Activated T-helper 17 cell treated with anti-CD3 and anti-CD28 coated beads, Interleukin-2, amount 50 U/mL, for 72 hours (primary cell): ENCODE measurements at places on chromosomes 4 and X. TPM values are rescaled to one million over a fixed set of nuclear protein-coding genes. Genes with fewer than 3 reads are reported as not detected.
A peak's percentile ranks its signal among the peaks of the same experiment; 100 is the strongest.

DNA sequence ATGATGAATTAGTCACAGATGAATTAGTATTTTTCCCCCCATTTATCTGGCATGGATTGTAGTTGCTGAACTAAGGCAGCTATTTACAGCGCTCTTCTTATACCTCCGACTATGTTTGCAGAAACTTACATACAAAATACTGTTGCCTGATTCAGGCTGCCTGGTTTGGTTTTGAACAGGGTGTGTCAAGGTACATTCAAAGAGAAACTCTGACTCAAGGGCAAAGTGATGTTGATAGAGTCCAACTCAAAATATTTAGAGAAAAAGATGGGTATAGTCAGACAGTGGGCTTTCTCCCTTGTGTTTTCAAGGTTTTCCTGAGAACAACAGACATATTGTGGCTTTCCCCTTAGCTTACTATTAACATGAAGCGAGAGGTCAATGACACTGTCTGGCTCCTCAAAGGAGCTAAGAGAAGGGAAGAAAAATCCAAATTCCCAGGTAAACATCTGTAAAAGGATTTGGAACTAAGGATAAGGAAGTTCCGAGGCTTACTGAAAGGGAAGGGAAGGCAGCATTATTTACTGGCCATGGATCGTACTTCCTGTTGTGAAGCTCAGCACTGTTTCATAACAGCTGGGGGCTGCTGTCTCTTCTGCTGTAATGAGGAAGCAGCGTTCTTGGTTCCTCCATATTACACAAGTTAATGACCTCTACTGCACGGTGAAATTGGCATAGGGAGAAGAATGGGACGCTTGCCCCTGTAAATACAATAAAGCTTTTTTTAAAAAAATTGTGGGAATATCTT, 30.9 kb downstream of the FAM9C start:
- peak; percentile 92 for ATAC-seq

- no peak for ATAC-seq
Measured at GRCh38 chr4:1404573-1405253, 1.5 kb downstream of the NKX1-1 start.

DNA sequence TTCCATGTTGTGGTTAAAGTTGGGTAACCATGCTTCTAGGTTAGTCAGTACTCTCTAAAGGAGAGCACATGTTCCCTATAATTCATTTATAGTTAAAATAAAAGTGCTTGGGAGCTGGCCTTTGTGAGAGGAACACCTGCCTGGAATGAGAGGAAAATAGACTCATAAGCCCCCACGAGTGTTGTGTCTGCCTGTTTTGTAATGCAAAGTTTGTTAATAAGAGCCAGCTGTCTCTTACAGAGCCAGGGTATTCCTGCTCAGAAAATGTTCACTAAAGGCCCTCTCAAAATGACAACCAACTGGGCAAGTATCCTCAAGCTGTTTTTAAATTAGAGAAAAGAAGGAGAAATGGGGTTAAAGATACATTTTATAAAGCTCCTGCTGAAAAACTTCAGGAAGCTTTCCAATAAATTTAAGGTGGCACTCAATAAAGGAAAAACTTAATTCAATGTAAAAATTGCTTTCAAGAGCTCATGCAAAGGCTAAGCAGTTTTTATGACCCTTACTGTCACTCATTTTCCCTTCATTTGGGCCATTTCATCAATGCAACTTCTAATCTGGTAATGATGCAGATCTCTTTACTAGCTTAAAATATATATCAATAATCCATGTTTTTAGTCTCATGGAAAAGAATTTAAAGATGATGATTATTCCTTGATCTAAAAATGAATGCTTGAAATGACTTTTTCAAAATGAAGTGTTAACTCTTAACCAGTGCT, 793.6 kb downstream of the STPG2 start:
- ATAC-seq = no peak

DNA sequence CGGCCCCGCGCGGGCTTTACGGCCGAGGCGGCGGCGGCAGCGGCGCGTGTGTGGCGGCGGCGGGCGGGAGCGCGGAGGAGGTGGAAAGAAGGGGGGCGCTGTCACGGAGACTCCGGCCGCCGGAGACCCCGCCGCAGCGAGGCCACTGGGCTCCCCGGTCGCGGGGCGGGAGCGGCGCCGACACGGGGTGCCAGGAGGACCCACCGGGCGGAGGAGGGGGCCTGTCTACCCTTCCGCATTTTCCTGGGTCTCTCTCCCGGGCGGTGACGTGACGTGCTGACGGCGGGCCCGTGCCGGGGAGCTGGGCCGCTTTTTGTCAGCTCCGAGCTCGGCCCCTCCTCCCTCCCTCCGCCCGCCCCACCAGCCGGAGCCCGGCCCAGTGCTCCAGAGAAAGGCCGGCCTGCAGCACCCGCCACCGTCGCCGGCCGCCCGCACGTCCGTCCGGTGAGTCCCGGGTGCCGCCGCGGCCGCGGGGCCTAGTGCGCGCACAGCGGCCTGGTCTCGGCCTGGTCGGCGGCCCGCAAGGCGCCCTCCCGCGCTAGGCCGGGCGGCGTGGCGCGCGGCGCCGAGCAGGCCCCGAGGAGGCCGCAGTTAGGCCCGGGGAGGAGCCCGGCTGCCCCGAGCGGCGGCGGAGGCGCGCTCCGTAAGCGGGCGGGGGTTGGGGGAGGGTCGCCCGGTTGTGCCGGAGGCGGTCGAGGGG, at the start of gene ZFX:
Gene ZFX, plus strand, starts transcription at position 379 of the 700 bp plus-strand sequence. CDS start 23,014 bp downstream, outside the sequence.
- ATAC-seq = peak; percentile 63

- ATAC-seq = no peak
Measured at GRCh38 chrX:130566028-130566683, 164.4 kb downstream of the RBMX2 start.

DNA sequence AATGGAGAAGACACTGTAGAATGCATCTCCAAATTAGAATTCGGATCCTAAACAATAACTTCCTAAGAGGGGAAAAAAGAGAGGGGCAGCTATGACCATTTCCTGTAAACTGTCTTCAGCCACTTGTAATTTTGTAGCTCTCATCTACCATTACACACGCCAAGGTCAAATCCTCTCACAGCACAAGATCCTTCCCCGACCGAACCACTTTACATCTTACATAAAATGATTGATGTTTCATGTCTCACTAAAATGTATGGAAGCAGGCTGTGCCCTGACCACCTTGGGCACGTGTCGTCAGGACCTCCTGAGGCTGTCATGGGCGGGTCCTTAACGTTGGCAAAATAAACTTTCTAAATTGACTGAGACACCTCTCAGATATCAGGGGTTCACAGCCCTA, 24.1 kb upstream of the PBDC1 start:
- peak; percentile 30 for ATAC-seq

GRCh38 chr4:156765277-156765676, 206.3 kb downstream of the PDGFC start:
- no peak for ATAC-seq

DNA sequence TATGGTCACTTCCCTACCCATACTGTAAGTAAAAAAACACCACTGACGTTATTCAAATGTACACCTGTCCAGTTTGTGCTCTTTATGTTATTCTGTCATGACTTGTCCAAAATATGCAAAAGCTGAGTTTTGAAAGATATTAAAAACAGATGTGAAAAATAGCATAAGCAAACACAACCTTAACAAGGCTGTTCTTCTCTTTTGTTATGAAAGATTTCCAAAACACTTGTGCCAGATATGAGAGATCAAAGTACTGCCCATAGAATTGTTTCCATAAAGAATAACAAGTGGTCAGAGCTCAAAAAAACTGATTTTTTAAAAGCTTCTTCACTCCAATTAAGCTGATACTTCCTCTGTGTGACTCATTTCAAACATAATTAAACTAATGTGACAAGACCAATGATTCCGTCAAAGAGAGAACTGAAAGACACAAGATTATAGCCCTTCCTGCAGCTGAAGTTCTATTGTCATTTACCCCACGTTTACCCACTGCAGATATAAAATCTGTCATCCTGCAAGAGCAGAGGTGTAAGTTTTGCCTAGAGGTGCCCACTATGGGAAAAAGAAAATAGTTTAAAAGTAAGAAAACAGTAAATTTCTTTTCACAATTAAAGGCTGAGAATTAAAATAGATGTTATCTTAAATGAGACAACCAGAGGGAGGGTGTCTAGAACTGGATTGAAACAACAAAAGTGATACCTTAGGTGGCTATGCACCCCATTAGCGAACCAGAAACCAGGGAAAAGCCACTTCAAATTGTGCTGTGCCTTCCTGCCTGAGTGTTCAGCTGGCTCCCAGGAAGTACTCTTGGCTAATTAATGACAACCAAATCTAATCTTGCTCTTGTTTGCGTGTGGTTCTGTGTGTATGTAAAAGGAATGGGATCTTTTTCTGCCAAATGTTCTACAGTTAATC, 30.1 kb downstream of the RASSF6 start:
- ATAC-seq = no peak

DNA sequence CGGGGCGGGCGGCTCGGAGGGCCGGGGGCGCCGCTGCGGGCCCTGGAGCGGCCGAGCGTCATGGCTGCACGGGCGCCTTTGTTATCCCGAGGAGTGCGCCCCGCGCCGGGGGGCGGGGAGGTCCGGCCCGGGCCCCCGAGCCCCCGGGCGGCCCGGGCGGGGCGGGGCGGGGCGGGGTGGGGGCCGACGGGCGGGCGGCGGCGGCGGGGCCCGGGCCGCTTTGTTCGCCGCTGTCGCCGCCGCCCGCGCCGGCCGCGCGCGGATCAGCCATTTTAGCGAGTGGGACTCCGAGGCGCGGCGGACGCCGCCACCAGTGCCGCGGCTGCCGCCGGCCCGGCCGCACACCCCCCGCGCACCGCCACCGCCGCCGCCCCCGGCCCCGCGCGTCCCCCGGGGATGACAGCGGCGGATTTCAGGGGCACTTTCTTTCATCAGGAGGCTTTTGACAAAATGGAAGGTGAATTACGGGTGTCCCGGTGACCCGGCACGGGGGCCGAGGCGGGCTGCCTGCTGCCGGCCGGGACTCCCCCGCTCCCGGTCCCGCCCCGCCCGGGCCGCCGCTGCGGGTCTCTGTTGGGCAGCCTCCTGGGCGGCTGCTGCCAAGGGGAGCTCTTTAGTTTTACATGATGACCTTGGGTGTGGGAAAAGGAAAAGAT, 1.2 kb downstream of the HMGB3 start:
- ATAC-seq = no peak

DNA sequence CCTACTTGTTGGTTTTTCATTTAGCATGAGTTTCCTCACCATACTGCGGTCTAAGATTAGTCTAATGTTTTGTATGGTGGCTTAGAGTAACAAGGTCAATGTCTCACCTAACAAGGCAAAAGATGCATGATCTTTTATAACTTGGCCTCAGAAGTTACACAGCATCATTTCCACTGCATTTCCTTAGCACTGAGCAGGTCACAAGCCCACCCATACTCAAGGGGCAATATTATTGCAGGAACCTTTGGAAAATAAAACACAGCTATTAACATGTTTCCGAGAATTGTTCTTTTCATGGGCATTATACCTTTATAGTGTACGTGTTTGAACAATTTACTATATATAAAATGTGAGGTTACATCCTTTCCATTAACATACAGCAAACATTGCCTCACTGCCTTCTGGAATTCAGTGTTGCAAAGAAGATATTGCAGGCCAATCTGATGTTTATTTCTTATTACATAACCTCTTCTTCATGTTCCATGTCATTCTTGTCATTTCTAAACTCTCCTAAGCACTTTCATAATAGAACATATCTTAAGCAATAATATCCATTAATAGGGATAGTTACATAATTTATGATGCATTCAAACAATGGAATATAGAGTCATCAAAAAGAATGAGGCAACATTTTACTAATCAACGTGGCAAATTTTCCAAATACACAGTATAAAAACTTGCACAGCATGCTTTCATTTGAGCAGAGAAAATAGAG, 153.8 kb downstream of the AREG start:
- ATAC-seq = no peak

GRCh38 chr4:182018691-182019090, 224.5 kb upstream of the TENM3 start:
- no peak for ATAC-seq

GRCh38 chr4:1563241-1563640, 120.9 kb downstream of the FAM53A start:
- ATAC-seq = no peak

- ATAC-seq = no peak
Measured at GRCh38 chr4:5749568-5749967, 38.6 kb downstream of the EVC start.

- no peak for ATAC-seq
Measured at GRCh38 chr4:156966836-156967235, 4.8 kb downstream of the PDGFC start.

GRCh38 chr4:13530823-13531624, 13.3 kb downstream of the NKX3-2 start:
- ATAC-seq = no peak

DNA sequence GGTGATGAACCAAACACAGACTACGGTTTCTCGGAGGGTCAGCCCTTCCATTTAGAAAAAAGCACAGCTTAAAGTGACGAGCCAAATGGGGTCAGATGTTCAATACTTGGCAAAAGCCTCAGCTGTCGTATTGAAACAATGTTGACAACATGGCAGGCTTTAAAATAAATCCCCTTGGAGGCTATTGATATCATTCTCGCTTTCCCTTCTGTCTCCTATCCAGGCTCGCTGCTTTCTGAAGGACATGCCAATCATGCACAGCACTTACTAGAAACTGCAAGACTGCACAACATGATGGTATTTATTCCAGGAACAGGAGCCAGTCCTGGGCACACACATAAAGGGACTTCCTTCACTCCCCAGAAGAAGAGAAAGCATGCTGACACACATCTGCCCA, 137.9 kb downstream of the SLC7A11 start:
- ATAC-seq = no peak

DNA sequence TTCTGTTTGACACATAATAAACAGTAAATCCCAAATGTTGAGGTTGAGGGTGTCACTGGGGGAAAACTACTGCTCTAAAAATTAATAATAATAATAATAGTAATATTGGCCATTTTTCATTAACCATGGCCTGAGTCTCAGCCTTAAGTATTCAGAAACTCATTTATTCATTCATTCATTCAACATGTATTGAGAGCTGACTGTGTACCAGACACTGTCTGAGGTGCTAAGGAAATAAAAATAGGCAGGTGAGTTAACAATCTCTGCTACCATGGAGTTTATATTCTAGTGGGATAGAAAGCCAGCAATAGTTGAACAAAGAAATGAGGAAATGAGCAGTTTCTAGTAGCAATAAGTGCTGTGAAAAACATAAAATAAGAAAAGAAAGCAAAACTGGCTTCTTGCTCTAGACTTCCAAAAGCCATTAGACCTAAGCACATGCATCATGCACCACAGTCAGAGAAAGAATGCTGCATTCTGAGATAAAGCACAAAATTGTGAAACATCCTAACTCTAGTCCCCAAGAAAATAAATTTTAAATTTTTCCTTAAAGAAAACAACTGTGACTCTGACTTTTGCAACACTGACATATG, 278.7 kb downstream of the RCHY1 start:
- ATAC-seq = no peak

GRCh38 chr4:157988641-157989040, 184.2 kb downstream of the GASK1B start:
- ATAC-seq = no peak

- ATAC-seq = no peak
Measured at GRCh38 chr4:117784266-117784665, 250.0 kb upstream of the NDST3 start.

Gene CT45A9
- not detected for total RNA-seq

Gene ACOX3
- 34.4 TPM for total RNA-seq

Gene MID2
- 4.2 TPM for total RNA-seq

Gene ACTRT1
- total RNA-seq = not detected

Gene SHOX
- not detected for total RNA-seq
